ENCODE measurements at places on chromosomes 16 and 17.
A peak's percentile ranks its signal among the peaks of the same experiment; 100 is the strongest.

DNA sequence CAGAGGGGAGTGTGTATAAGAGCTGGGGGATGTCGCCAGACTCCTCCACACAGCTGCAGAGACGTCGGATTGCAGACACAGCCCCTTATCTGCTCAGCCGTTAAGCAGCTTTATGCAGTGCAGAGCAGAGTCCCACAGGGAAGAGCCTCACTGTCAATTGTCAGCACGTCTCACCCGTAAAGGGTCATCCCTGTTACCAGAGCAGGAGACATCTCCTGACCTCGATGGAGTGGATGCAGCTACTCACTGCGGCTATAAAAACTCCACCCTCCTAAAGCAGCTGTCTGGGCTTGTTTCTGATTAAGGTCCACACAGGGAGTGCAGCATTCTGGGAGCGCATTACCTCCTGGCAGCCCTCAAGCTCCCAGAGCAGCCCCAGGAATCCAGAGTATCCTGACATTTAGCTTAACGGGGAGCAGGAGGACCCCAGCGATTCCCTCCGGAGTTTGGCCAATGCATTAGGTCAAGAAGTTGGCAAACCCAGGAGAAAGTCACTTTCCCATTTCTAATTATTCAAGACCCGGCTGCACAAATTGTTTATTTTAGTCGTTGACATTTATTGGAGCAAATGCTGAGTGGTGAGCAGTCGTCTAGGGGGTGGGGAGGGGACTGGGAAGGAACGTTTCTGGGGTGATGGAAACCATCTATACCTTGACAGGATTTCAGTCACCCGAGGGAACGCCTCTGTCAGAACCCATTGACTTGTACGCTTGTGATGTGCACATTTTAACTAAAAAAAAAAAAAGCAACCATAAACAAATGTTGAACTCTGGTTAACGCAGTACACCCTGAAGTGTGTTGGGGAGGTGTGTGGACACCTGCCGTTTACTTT, 100.0 kb upstream of the ZNF469 start:
- DNase-seq: no peak

GRCh38 chr17:82846061-82846691, 6.4 kb upstream of the ZNF750 start:
- DNase-seq: no peak

GRCh38 chr17:9553596-9553995, 22.0 kb downstream of the STX8 start:
- DNase-seq: no peak

GRCh38 chr16:3487521-3488410, 7.5 kb downstream of the C16orf90 start:
- no peak for DNase-seq

- DNase-seq: peak; percentile 52
Observed at GRCh38 chr16:51152691-51153576, 1.9 kb upstream of the SALL1 start.

GRCh38 chr16:85514598-85515318, 98.4 kb upstream of the GSE1 start:
- peak; percentile 92 for DNase-seq

DNA sequence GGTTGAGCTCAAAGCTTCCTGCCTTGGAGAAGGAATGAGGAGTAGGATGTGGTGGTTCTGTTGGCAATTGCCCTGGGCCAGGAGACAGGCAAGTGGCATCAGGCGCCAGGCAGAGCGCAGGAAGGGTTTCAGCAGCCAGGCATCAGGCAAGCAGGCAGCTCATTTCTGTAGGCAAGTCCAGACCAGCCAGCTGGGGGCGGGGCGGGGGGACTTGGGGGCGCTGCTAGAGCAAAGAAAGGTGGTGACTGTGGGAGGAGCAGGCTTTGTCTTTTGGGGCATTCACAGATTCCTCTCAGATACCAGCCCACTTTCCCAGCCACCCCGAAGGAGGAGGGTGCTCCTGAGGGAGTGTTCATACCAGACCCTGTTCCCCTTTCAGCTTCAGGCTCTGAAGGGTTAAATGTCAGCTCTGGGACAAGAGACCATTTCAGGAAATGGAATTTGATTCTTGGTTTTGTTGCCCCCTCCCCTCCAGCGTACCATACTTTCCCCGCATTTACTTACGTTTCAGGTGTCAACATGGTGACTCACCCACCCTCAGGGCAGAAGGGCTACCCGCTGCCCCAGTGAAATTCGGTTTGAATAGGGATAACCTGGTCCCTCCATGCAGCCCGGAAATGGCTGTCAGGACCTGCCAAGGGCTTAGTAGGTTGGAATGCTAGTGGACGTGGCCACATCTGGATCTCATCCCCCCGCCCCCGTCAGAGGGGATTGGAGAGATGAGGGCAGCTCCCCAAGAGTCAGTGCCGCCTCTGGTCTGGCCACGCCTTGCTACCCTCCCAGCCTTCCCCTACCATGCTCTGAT, 13.2 kb downstream of the NGFR start:
- peak; percentile 71 for DNase-seq

GRCh38 chr17:2850991-2851390, 54.8 kb downstream of the RAP1GAP2 start:
- DNase-seq: no peak

GRCh38 chr16:50593410-50594150, 45.4 kb downstream of the NKD1 start:
- DNase-seq: no peak

GRCh38 chr17:66492561-66493005, 190.2 kb downstream of the PRKCA start:
- DNase-seq: no peak

DNA sequence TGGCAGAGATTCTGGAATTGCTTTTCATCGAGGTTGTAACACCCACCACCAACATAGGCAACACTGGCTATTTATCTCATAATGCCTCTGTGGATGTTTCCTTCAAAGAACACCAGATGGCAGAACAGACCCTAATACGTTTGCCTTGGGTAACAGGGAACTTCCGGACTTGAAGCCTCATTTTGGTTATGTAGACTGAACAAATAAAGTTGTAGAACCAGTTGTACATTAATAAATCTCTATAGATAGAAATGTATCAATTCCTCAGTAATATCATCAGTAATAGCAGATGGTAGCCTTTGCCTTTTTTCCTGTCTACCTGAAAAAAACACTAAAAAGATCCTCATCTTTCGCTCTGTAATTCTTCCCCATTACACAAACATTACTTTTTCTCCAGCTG, 25.9 kb upstream of the APOH start:
- peak; percentile 78 for DNase-seq

DNA sequence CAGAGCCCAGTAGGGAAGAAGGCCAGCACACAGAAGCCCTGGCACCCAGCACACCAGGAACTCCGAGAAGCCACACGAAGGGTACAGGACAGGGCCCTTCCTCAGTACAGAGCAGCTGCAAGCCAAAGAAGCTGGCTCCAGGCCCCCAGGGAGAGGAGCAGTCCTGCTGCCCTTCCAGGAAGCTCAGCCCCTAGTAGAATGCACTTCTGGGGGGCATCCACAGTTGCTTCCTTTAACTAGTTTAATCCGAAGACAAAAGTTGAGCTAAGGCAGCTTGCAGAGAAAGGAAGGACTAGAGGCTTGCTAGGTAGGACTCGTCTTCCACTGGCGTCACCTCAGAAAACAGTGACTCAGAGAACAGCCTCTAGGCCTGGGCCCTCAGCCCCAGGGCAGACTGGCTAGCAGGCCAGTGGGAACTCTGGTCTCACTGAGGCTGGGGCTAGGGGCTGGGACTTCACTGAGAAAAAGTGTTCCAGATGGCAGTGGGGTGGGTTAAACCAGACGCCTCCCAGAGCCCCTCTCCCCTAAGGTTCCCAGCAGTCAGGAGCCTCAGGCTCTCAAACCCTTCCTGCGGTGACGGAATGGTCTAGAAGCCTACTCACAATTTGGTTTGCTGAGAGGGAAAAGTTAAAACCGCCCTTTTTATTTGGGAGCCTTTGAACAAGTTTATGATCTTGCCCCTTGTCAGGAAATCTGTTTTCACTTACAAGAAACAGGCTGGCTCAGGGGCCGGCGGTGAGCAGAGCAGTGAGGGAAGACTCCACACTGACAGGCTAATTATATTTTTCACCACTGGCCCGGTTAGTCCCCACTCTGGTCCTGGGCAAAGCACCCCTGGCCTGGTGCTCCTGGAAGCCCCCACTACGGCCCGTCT, 41.4 kb downstream of the ACTG1 start:
- no peak for DNase-seq

GRCh38 chr16:81531419-81531821, 86.8 kb downstream of the CMIP start:
- no peak for DNase-seq

DNA sequence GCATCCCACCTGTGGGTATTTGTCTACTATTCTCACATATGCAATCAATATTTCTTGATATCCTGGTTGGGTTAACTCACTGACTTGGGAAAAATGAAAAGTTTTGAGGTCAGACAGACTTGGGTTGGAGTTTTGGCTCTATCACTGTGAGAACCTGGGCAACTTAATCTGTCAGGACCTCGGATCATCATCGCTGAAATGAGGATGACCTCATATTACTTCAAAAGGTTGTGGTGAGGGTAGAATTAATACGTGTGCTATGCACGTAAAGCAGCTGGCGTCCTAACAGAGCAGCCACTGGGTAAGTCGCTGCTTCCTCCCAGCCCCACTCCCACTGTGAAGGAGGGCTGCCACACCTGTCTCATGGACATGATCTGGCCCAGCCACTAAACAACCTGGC, 57.3 kb downstream of the COG7 start:
- DNase-seq: no peak

DNA sequence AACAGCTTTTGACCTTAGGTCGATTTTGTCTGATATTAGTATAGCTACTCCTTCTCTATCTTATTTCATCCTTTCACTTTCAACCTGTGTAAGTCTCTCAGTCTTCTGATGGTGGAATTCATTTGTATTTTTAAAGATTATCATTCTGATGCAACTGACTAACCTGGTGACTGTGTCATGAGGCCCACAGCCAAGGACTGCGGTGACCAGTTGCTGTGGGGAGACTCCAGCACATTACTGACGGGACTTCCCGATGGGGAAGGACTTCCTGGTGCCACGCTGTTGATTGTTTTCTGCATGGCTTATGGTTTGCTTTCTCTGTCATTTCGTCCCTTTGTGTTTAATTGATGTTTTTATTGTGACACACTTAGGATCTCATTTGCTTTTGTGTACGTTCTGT, 34.2 kb downstream of the RMI2 start:
- peak; percentile 78 for DNase-seq

DNA sequence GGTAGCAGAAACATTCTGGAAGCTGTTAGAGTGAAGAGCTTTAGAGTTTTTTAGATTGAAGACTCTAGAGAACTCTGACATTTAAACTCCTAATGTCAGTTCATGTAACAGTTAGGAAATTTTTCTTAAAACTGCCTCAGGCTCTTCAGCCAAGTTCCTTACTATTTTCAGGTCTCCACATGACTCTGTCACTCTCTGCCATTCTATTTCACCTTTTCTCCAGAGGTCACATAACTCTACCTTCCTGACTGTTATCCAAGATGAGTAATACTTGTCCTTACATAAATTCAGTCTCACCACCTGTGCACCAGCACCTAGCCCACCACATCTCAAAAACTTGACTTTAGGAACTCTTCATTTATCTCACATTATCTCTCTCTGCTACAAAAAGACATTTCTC, 347.1 kb upstream of the CA10 start:
- DNase-seq: no peak

DNA sequence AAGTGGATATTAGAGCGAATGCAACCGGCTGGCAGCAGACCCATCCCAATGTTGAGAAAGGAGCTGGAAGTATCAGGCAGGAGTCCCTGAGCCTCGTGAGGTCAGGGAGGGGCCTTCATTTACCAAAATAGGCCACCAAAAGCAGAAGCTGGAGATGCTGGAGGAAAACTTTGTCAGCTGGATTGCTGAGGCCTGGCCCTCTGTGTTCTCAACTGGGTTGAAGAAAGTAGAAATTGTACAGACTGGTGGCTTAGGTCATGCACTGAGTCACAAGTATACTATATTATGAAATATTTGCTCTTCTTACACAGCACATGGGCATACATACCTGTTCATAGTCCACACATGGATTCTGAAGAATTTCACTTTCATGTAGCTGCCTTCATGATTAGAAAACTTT, 23.2 kb upstream of the TEKT3 start:
- no peak for DNase-seq

DNA sequence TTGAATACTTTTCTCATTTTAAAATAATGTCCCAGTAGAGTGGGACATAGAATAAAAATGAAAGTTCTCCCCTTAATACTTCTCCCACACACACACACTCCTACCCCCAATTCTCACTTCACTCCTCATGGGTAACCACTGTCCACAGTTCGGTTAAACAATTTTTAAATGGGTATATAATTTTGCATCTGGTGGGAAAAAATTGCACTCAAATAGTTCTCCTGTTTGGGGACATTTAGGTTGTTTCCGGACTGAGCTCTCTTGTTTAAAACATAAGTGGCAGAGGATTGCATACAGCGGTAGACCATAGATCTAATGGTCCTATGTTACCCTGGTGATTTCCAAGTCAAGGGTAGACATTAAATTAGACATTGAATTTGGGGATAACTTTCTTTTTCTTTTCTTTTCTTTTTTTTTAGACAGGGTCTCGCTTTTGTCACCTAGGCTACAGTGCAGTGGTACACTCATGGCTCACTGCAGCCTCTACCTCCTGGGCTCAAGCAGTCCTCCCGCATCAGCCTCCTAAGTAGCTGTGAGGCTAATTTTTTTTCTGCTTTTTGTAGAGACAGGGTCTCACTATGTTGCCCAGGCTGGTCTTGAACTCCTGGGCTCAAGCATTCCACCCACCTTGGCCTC, 138.3 kb downstream of the SOCS1 start:
- DNase-seq: no peak

- no peak for DNase-seq
Observed at GRCh38 chr16:89020925-89021595, 44.1 kb upstream of the CBFA2T3 start.

GRCh38 chr17:48492401-48493298, 38.2 kb downstream of the HOXB1 start:
- DNase-seq: peak; percentile 80

DNA sequence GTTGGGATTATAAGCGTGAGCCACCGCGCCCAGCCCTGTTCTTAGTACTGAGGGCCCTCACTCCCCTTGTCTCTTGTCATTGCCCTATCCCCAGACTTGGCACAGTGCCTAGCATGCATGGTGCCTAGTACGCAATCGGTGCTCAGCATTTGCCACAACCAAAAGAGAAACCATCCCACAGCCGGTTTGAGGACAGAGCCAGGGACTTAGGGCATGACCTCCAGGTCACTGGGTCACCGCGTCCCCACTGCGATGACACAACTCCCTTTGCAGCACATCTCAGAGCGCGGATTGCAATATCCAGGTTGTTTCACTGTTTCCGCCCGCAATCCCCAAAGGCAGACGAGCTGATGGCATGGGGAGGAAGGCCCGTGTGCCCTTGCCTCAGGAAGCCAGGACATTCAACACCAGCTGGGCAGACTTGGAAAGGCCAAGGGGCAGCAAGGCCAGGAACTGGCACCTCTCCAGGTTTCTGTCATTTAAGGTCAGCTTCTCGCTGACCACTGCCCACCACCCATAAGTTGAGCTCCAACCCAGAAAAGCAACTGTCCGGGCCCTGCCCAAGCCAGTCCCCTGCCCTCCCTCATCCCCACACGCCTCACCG, 274.5 kb downstream of the MRTFB start:
- no peak for DNase-seq

- DNase-seq: peak; percentile 29
Observed at GRCh38 chr16:21001262-21001661, 100.7 kb downstream of the LYRM1 start.

All from Daoy (cell line).